ENCODE measurements at places on chromosomes 16 and 17.

GRCh38 chr17:17056156-17056539 lies 13.9 kb downstream of the MPRIP start:
- DNase-seq: no peak

GRCh38 chr17:45298546-45299285 lies 18.1 kb downstream of the MAP3K14 start:
- DNase-seq: no peak

GRCh38 chr17:19410875-19411620 lies at the start of gene RNF112:
TSS of gene RNF112 (plus strand) at chr17:19411232. CDS start at chr17:19411409, 177 bp downstream.
- no peak for DNase-seq

DNA sequence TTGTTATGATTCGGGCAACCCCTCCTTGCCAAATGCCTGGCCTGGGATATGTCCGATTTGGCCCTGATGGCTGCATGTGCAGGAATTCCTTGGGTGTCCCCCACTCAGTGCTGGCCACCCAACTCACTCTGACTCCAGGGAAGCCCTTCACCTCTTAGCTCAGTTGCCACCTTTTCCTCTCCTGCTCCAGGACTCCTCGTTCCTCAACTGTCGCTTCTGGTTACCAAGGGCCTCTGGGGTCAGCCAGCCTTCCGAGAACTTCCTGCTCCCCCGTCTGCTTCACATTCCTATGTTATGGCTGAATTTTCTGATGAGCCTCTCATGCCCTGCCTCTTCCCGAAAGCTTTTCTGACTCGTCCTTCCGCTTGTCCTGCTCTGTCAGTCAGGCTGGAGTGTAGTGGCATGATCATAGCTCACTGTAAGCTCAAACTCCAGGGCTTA lies 63.5 kb downstream of the SPACA3 start:
- DNase-seq: no peak

- DNase-seq: no peak
These were observed 7.5 kb downstream of the ANKRD11 start for GRCh38 chr16:89482817-89483205.

Data from HCEC 1CT (cell line).